ENCODE measurements at places on chromosomes 4 and X. TPM values are rescaled to one million over a fixed set of nuclear protein-coding genes. Genes with fewer than 3 reads are reported as not detected.

GRCh38 chrX:120575379-120576114 lies 14.8 kb upstream of the CUL4B start:
- no peak for DNase-seq
- no peaks in the 10 kb centered on the region for H3K4me1 ChIP-seq
- H3K27ac ChIP-seq, result no peak overlapping the region
- H3K4me3 ChIP-seq, result no peak overlapping the region

DNA sequence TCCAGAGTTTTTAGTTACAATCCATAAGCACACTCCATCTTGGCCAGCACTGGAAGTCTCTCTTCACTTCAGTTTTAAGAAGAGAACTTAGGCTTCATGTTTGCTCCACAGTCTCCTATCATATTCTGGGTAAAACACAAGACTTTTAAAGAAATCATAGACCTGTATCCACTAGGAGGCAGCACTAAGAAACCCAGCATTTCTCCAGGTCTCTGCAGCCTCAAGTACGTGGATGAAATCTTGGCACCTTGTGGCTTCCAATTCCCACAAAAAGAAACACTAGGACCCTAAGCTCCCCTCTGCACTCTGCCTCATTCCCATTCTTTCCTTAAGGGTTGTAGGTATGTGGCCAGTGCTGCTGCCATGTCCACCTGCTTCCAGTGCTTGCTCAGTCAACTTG lies 367.3 kb upstream of the CASK start:
- H3K27me3 ChIP-seq, result no peaks in the 10 kb centered on the region
- H3K27ac ChIP-seq, result no peak overlapping the region
- no peak overlapping the region for H3K4me3 ChIP-seq
- no peaks in the 10 kb centered on the region for H3K36me3 ChIP-seq

GRCh38 chr4:48450740-48451139 lies 32.4 kb upstream of the SLC10A4 start:
- DNase-seq, result no peak
- H3K4me1 ChIP-seq, result no peaks in the 10 kb centered on the region
- H3K27me3 ChIP-seq, result peaks cover 12% of the 10 kb centered on the region
- no peaks in the 10 kb centered on the region for H3K36me3 ChIP-seq

DNA sequence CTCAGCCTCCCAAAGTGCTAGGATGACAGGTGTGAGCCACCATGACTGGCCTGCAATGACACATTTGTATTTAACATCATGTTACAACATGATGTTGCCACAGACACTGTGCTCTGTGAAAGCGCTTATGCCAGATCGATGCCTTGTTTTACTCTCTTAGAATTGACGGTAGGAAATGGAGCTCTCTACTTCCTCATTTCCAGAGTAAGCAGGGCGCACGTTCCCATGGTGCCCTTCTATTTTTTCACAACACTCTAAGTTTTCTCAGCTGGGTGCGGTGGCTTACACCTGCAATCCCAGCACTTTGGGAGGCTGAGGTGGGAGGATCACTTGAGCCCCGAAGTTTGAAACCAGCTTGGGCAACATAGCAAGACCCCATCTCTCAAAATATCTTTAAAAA lies 60.7 kb upstream of the DHRSX start:
- H3K27ac ChIP-seq, result no peak overlapping the region
- no peaks in the 10 kb centered on the region for H3K36me3 ChIP-seq
- no peak for DNase-seq
- peaks cover 5% of the 10 kb centered on the region for H3K27me3 ChIP-seq
- no peak overlapping the region for H3K4me3 ChIP-seq
- no peaks in the 10 kb centered on the region for H3K4me1 ChIP-seq

DNA sequence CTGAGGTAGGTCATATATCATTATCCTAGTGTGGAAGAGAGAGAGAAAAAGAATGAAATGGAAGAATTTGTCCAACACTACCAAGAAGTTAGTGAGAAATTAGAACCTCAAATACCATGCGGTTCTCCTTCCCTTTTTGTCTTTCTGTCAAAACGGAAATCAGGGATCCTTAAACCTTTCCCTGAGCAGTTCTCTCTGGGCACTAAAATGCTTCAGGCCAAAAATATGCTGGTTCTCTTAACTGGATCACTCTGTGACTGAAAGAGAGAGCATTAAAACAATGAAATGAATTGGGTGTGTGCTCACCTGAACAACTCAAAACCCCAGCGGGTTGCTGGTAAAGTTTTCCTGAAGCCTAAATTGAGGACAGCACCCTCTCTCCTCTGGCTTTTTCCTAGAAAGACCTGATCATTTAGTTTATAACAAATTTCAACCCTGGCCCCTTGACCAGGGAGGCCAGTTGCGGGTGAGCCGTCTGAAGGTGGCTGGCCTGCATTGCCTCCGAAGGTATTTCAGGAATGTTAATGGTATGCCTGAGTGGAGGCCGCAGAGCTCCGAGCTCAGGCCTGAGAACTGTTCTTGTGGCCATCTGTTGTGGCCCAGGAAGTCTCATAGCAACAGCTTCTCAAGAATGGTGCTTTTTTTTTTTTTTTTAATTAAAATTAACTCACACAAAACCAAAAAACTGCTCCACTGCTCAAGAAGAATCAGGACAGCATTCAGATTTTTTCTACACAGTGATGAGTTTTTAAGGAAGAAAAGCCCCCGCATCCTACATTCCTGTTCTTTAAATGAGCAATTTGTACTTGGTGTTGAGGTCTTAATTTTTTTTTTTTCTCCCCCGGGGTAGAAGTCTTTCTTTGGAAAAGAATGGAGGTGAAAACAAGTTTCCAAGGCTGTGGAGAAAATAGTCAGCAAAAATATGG lies 155.1 kb downstream of the SHROOM3 start:
- no peak for DNase-seq
- no peak overlapping the region for H3K27ac ChIP-seq
- H3K4me1 ChIP-seq, result no peaks in the 10 kb centered on the region
- H3K36me3 ChIP-seq, result peaks cover 3% of the 10 kb centered on the region

DNA sequence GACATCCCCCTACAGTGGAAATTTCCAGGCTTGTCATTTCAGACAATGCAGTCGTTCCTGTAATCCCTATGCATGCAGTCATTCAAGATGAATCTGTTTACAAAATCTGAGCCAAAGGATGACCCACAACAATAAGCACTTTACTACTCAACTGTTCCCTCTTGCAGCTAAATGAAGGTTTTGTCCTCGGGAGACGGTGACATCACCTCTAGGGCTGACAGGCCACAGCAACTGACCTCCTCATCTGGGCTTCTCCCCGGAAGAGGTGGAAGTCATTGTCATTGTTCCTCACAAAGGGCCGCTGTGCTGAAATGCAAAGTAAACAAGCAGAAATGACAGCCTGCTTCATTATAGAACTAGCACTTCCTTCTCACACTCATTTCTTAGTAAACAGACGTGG lies 29.2 kb downstream of the CLRN2 start:
- H3K4me1 ChIP-seq, result peaks cover 3% of the 10 kb centered on the region
- H3K27ac ChIP-seq, result no peak overlapping the region
- H3K36me3 ChIP-seq, result peaks cover 4% of the 10 kb centered on the region
- no peak for DNase-seq
- H3K4me3 ChIP-seq, result no peak overlapping the region

Gene CENPVL3
- total RNA-seq, result not detected

Gene ETDB
- total RNA-seq, result not detected

All from T-helper 17 cell (primary cell).